ENCODE measurements at places on chromosomes 2 and 18.

DNA sequence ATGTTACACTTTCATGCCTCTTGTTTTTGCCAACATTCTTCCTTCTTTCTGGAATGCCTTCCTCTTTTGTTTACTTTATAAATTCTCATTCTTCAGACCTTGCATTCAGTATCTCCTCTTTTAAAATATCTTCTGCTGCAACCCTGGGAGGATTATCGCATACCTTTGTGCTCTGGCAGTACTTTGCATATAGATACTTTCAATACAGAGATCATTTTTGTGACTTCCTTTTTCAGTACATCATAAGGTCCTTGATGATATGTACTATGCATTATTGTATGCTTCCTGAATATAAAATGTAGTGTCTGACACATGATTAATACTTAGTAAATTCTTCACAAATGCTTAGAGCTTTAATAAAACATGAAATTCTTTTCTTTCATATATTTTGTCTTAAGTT, 538.7 kb downstream of the TRIB2 start:
- DNase-seq, result no peak

DNA sequence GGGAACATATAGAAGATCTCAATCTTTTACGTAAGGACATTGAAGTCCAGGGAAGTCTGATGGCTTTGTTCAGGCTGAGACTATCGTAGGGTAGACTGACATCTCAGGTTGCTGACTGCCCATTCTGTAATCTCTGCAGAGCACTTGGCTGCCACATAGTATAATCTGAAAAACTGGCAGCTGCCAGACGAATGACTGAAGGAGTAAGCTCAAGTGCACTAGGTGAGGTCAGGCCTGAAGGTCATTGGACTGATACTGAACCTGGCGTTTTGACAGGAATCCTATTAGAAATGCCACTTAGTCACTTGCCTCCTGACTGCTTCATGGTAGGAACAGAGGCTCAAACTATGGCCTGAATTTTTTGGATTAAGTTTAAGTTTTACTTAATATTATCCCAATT, 23.5 kb downstream of the GPD2 start:
- DNase-seq, result no peak

DNA sequence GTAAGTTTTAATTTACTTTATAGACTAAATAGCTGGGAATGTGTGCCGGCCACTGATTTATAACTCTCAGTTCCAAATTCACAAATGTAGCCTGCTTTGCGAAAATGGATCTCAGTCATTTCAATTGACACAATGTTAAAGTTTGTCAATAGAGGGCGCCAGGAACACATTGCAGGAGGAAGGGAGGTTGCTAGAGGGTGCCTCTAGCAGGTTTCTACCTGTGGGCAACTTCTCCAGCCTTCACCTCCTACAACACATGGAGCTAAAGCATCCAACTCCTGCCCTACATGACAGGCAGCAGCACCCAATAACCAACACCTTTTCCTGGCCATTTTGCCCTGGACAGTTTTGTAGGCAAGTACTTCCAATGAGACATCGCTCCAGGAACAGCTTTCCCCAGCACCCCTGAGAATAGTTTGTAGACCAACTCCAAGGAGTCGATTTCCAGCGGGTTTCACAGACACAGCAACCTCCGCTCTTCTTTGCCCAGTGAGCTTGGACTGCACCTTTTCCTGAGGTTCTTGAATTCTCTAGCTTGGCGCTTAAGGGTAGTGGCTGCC, 784.8 kb upstream of the CDH2 start:
- no peak for DNase-seq

GRCh38 chr2:36168115-36168514, 187.5 kb upstream of the CRIM1 start:
- DNase-seq, result no peak

GRCh38 chr2:228479014-228479413, 297.5 kb upstream of the SPHKAP start:
- DNase-seq, result no peak

DNA sequence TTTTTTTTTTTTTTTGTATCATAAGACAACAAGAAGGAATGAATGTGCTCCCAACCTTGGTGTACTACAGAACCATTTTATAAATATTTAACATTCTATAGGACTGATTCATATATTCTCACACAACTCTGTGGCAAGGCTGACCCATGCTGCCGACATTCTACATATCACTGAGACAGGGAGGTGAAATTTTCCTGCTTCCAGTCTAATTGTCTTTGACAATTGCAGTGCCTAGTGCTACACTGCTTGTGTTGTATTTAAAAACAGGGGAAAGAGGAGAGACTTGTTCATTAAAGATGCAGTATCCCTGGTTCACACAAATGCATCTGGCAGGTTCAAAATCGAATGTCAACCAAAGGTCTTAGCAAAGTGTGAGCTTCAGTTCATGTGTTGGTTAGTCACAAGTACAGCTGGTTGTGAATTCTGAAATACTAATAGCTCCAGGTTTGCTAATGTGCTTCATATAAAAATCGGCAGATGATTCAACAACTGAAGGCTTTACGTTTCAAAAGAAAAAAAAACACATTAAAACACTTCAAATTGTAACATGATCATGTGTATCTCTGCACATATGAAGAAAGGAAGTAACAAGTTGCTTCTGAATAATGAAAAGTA, 130.8 kb downstream of the FIGN start:
- DNase-seq, result peak; percentile 59

- no peak for DNase-seq
These were observed 51.0 kb downstream of the KCNG2 start for GRCh38 chr18:79848579-79849327.

- peak; percentile 88 for DNase-seq
These were observed 82.0 kb upstream of the RANBP2 start for GRCh38 chr2:108637304-108637669.

DNA sequence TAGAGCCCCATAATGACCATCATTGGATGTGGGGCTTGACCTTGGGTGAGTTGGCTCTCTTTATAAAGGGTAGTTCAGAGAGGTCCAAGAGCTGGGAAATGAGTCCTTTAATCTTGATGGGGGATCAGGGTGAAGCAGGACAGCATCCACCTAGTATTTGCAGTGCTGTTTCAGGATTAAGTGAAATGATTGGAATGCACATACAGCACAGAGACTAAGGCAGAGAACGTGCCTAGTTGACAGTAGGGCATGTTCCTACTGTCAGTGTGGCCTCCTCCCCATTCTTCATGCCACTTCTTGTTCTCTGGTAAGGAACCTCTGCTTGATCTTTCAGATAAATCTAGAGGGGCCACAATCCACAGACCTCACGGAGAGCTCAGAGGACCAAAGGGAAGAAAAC, 78.9 kb downstream of the TRIM43 start:
- no peak for DNase-seq

- DNase-seq, result no peak
These were observed 17.4 kb upstream of the AP1S3 start for GRCh38 chr2:223854741-223855140.

GRCh38 chr18:23291456-23292205, 156.3 kb downstream of the CABLES1 start:
- no peak for DNase-seq

DNA sequence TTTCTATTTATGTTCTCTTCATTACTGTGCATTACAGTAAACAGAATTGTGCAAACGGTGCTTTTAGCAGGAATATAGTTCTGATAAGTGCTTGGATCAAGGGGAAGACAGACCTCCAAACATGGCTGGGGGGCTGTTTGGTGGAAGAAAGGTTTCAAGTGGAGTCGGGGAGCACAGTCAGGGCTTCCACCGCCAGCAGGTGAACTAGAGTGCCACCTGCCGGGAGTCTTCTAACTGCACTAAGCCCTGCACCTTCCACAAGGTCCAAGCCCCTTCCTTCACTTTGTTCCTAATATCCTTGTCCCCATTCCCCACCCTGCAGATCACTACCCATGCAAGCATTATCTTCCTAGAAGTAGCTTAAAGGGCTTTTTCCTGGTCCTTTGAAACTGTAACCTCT, 11.1 kb downstream of the ONECUT2 start:
- no peak for DNase-seq

- DNase-seq, result no peak
These were observed 515.7 kb upstream of the HS6ST1 start for GRCh38 chr2:128834207-128834879.

GRCh38 chr18:22639026-22639463, 221.3 kb upstream of the CTAGE1 start:
- DNase-seq, result peak; percentile 94

DNA sequence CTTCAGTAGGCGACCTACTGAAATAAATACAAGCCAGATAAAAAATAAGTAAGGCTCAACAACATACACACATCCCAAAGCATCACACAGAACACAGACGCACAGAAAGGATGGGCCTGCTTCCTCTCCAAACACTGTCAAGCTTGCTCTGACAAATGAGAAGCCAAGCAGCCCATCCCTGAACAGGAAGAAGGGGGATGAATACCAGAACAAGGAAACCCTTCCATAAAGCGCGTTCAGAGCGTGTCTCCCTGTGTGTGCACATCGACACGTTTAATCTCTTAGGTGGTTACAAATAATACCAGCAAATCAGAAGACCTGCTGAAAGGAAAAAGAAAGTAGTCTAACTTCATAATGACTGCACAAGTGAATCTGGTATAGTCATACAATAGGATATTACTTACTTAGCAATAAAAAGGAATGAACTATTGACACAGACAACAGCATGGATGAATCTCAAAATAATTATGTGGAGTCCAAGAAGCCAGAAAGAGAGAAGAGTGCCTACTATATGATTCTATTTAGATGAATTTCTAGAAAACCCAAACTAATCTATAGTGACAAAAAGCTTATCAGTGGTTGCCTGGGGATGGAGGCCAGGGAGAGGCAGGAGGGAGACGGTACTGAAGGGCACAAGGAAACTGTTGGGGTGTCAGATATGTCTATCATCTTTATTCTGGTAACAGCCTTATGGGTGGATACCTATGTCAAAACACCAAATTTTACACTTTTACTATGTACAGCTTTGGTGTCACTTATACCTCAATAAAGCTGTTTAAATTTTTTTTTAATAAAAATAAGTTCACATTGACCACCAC, 26.8 kb downstream of the MBOAT2 start:
- no peak for DNase-seq

GRCh38 chr2:205706769-205707381, 24.6 kb downstream of the NRP2 start:
- peak; percentile 87 for DNase-seq

GRCh38 chr2:217160978-217161973, 301.4 kb upstream of the TNP1 start:
- DNase-seq, result no peak

DNA sequence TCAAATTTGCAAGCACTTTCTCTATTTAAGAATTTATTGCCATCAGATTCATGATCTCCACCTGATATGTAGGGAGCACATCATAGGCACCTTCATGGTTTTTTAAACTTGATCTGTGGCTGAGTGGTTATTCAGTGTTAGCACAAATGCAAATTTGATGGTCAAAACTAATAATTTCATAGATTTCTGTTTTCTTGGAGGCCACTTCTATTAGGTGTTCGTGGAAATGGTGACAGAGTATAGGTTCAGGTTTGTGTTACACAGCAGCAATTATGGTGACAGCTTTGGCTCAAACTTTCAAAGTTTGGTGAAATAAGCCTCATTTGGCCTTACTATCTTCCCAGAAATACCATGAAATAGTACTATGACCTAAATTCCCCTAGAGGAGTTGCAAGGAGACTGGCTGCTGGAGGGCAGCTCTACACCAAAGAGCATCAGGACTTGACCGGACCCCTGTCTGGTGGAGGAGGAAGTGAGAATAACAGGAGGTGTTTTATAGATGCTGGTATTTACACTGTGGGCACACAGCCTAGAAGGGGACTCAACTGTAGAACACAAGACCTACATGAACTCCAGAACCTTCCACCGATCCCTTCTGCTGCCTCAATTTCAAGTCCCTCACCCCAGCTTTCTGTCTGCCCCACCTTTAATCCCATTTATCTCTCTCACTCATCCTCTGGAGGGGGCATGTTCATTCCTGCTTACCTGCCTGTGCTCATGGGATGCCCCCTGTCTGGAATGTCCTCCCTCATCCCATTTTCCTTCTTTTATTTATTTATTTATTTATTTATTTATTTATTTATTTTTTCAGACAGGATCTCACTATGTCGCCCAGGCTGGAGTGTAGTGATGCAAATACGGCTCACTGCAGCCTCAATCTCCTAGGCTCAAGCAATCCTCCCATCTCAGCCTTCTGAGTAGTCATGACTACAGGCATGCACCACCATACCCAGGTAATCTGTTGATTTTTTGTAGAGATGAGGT, 132.9 kb upstream of the SIX2 start:
- no peak for DNase-seq

GRCh38 chr2:176158855-176159662, 2.0 kb downstream of the HOXD3 start:
- DNase-seq, result no peak

GRCh38 chr2:18924886-18925285, 335.5 kb upstream of the NT5C1B start:
- DNase-seq, result no peak

- no peak for DNase-seq
These were observed 316.5 kb downstream of the IRS1 start for GRCh38 chr2:226483143-226483542.

DNA sequence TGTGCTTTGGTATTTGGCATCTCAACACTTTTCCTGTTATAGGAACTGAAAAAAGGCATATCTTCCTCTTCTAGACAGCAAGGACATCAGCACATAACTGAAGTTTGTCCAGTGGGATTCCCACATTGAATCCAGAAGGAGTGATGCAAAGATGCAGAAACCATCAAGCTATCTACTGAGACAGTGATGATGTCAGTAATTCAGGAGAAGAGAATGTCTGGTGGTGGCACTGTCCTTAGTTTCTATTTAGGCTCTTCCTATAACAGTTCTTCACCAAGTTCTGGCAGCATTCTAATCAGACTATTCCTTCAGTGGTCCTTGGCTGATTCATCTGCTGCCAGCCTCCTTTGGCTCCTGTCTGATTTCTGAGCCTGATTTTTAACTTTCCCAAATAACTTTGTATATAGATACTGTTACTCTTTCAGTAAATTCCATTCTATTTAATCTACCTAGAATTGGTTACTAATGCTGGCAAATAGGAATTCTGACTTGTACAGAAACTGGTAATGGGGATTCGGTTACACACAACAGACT, 56.6 kb upstream of the AGPS start:
- DNase-seq, result no peak

GRCh38 chr18:43312891-43313290, 35.6 kb upstream of the SYT4 start:
- DNase-seq, result peak; percentile 3

- DNase-seq, result no peak
These were observed 599 bp downstream of the ADAM23 start for GRCh38 chr2:206443735-206444527.

- no peak for DNase-seq
These were observed 59.6 kb downstream of the NCK2 start for GRCh38 chr2:105804266-105804665.

GRCh38 chr2:192499476-192499875, 304.7 kb upstream of the TMEFF2 start:
- DNase-seq, result peak; percentile 11

All from non-pigmented ciliary epithelial cell (primary cell).